Gastroesophageal sphincter (tissue), 4 donors: ENCODE measurements at places on chromosomes 6 and 20. TPM values are rescaled to one million over a fixed set of nuclear protein-coding genes. Genes with fewer than 3 reads are reported as not detected.

The KCNK17 gene
- total RNA-seq = 0.47 TPM

The TTK gene
- 0.27 TPM for total RNA-seq

The PKIB gene
- 0.67 TPM for total RNA-seq

The CLDN20 gene
- 0.27 TPM for total RNA-seq

The COL20A1 gene
- not detected for total RNA-seq

The CLVS2 gene
- 0.50 TPM for total RNA-seq

The PPIL6 gene
- total RNA-seq = 9.0 TPM

The ANKRD66 gene
- not detected for total RNA-seq

The NR2E1 gene
- total RNA-seq = not detected

The KIAA1755 gene
- total RNA-seq = 5.1 TPM

The GNRH2 gene
- total RNA-seq = not detected

The RALGAPB gene
- 35.9 TPM for total RNA-seq

The MYL9 gene
- total RNA-seq = 1,628 TPM

The RTEL1 gene
- 18.7 TPM for total RNA-seq

The MEI4 gene
- not detected for total RNA-seq

The ULBP1 gene
- total RNA-seq = 0.07 TPM

The GATA5 gene
- total RNA-seq = 0.31 TPM

The RSPH4A gene
- 0.40 TPM for total RNA-seq

The UBE2C gene
- not detected for total RNA-seq

The RBPJL gene
- total RNA-seq = not detected

The NELFCD gene
- 39.2 TPM for total RNA-seq

The PSMB9 gene
- 19.7 TPM for total RNA-seq

The HLA-DRB5 gene
- 50.6 TPM for total RNA-seq

The NKX2-4 gene
- not detected for total RNA-seq

The ASF1A gene
- 23.3 TPM for total RNA-seq

The PTK7 gene
- total RNA-seq = 9.9 TPM

The CCDC170 gene
- total RNA-seq = 0.77 TPM

The COL12A1 gene
- total RNA-seq = 146 TPM

The SOX12 gene
- 7.3 TPM for total RNA-seq

The DEFB124 gene
- total RNA-seq = not detected

The MRPS10 gene
- total RNA-seq = 32.3 TPM

The SOX4 gene
- total RNA-seq = 3.3 TPM

The BPIFB2 gene
- total RNA-seq = not detected

The CALHM5 gene
- total RNA-seq = 6.0 TPM
